Activated T-cell treated with anti-CD3 and anti-CD28 coated beads, Interleukin-2, amount 50 U/mL, for 48 hours (primary cell): ENCODE measurements at places on chromosomes 5 and 9.

- peak; percentile 67 for DNase-seq
Measured at GRCh38 chr5:157342822-157343402, 77.0 kb downstream of the CYFIP2 start.

DNA sequence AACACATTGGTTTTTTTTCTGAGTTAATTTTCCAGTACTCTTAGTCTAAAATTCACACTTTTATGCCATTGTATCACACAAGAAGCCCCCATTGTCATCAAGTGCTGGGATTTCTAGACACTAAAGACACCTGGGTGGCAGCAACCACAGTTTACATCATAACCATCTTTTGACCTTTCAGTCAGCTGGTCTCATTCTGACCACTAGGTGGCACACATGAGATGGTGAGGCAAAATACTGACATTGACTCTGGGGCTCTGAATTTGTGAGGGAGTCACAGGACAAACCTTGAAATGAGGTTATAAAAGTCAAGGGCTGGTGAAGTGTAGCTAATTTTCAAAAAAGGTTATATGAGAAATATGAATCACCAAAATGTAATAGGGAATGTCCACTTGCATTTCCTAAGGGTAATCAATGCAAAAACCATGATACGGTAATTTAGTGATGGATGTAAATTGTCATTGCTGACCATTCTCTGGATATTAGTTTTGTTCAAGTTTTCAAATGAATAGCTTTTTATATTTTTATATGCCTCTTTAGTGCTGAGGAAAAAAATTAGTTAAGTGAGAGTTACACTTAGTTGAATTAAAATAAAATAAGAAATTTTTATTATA, 229.4 kb downstream of the DMAC1 start:
- DNase-seq, result peak; percentile 76

DNA sequence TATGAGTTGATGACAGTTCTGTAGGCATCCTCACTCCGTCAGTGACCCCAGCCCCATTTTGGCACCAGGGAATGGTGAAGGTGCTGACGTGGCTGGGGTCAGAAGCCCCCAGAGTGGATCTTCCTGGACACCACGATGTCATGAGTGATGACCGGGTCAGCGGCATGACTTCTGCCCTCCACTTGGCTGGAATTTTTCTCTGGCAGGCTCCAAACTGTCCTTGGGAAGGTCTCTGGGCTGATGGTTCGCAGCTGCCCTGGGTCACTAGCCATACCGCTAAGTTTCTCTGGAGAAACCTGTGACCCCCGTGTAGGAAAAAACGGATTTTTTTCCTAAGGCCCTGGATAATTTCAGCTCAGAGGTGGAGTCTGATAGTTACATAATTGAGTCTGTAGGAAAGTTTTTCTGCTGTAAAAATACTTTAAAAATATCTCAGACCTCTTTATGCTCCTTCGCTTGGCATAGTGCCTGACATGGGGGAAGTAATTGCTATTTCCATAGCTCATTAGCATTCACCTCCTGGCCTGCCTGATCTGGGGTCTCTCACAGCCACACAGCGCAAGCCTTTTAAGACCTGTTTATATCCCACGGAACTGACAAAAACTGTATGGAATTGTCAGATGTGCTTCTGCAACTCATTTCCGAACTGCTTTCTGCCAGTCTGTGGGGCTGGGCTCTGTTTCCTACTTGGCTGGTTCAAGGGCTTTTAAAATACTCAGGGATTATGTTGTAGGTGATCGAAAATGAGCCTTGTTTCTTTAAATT, 69.2 kb downstream of the ANGPTL2 start:
- no peak for DNase-seq

DNA sequence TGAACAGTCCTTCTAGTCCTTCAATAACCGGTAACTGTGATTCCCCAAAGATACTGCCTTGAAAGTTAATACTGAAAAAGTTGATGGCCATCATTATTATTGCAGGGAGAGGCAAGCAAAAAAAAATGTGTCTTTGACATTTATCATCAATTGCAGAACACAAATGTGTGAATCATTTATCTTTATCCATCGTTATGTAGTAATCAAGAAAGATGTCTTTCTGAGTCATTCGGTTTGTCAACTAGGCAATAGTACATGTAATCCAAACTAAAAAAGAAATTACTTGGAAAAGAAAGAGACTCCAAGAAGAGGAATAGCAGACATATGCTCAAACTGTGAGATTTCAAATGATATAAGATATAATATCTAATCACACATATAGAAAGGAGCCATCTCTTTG, 473.0 kb downstream of the CETN3 start:
- no peak for DNase-seq
